HepG2 (cell line): ENCODE measurements at places on chromosomes 7 and 10. TPM values are rescaled to one million over a fixed set of nuclear protein-coding genes. Genes with fewer than 3 reads are reported as not detected.
A peak's percentile ranks its signal among the peaks of the same experiment; 100 is the strongest.

DNA sequence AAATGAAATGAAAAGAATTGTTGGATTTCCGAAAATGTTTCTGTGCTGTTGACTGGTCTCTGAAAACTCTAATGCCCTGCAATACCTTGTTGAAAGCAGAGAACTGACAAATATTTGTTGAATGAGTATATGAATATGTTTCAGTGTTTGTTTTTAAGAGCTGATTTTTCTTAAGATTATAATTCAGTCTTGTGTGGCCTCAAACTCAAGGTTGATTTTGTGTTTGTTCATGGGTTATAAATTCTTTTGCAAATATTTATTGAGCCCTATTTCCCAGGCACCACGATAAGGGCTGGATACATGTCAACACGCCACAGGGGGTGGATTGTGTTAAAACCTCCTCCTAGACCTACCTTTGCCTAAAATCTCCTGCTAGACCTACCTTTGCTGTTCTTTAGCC is 203.9 kb upstream of the PLPP4 start:
- DNase-seq, result no peak

GRCh38 chr10:119853574-119853973 is 19.1 kb downstream of the MCMBP start:
- no peak for DNase-seq

- DNase-seq, result no peak
Measured at GRCh38 chr10:60182691-60183090, 207.0 kb downstream of the ANK3 start.

DNA sequence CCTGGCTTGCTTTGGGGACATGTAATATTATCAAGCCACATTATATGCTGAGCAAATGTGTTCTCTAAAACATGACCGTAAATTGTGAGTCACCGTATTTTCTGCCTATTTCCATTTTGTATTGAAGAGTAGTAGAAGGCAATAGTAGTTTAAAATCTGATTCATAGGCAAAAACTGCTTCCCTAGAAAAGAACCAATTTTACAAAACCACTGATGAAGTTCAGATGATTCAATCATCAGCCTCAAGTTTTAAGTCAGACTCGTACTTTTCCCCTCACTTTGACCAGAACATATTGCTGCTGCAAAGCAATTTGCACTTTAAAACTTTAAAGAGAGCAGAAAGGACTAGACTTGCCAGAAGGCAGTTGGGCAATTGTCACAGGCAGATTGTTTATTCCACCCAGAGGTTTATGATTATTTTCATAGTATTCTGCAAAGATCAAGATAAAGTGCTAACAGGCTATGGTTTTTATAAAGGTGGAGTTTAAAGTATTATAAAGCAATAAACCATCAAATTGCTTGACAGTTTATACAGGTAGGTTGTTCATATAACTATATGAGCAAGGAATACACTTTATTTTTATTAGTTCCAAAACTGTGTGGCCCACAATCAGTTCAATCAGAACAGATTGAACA is 168.2 kb downstream of the ETV1 start:
- DNase-seq, result no peak

GRCh38 chr7:101125989-101126650 is 784 bp upstream of the SERPINE1 start:
- peak; percentile 87 for DNase-seq

GRCh38 chr7:36058020-36058592 is 94.9 kb upstream of the EEPD1 start:
- no peak for DNase-seq

DNA sequence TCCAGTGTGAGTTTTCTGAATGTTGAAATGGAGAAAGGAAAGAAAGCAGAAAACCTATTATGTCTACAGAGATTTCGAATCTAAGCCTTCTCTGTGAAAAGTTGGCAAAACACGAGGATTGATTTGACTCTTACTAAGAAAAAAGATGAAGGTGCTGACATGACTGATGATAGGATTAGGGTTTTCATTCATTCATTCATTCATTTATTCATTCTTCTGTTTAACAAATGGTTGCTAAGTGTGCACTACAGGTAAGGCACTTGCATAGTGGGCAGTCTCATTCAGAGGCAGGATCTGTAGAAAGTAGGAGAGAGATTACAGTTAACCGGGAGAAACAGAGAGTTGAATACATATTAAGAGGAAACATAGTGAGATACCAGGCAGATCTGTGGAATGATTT is 137.1 kb downstream of the ZNF365 start:
- no peak for DNase-seq

GRCh38 chr7:130084037-130084875 is 13.9 kb downstream of the KLHDC10 start:
- DNase-seq, result peak; percentile 14

DNA sequence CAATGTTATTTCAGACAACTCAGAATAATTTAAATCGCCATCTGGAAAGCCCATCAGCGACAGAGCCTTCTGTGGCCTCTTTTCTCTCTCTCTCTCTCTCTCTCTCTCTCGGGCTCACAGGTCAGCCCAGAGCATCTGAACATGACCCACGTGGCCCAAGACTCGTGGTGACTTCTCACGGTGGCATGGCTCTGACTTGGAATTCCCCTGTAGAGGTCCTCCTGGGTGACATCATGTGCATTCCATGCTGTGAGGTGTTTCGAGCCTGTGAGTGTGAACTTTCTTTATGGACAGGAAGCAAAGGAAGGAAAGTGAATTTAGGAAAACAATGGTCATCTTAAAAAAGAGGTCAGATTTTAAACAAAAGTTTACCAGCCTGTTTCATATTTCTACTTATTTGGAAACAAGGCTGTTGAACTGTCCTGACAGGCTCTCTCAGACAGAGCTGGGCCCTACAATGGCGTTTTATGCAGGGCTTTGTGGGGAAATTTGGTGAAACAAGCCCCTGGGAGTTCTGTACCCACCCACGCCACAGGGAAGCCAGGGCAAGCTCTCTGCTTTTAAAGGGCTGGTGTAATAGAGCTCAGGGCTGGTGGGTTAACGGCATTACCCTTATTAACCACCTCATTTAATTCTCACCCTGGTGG is 359.7 kb upstream of the ZNF32 start:
- no peak for DNase-seq

GRCh38 chr10:76405922-76406321 is 974.5 kb downstream of the LRMDA start:
- no peak for DNase-seq

WIPF3 gene
- 0.06 TPM in 1 of 2 replicates, not detected in the other for total RNA-seq

ABCA13 gene
- total RNA-seq, result not detected in 2 replicates

DKK1 gene
- total RNA-seq, result 143 and 262 TPM in 2 replicates

MRLN gene
- not detected in 2 replicates for total RNA-seq

CALN1 gene
- total RNA-seq, result not detected in 2 replicates

GPR15LG gene
- total RNA-seq, result not detected in 2 replicates

CTNNA3 gene
- total RNA-seq, result not detected in 2 replicates
